ENCODE measurements at places on chromosomes 6 and 20.
A peak's percentile ranks its signal among the peaks of the same experiment; 100 is the strongest.

GRCh38 chr20:34033903-34034302 is 40.2 kb downstream of the RALY start:
- no peak for DNase-seq

GRCh38 chr6:109662192-109662591 is 28.8 kb downstream of the AK9 start:
- no peak for DNase-seq

GRCh38 chr6:114033606-114034005 is 62.7 kb upstream of the HDAC2 start:
- no peak for DNase-seq

- no peak for DNase-seq
Observed at GRCh38 chr6:162670345-162670744, 57.2 kb downstream of the PRKN start.

DNA sequence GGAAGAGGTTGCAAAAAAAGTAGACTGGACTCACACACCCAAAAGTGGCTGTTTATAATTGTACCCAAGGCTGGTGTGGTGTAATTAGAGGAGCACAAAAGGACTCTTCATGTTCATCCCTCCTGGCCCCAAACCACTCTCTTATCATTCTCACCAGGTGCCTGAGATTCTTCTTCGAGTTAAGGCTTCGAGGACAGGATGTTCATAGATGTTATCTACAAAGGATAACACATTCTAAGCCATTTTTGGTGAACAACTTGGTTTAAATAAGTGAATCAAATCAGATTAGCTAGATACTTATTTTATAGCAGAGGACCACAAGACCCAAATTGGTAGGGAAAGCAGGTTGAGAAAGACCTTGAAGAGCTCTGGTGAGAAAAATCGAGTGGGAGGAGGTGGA is 73.1 kb upstream of the SUPT3H start:
- DNase-seq: no peak

DNA sequence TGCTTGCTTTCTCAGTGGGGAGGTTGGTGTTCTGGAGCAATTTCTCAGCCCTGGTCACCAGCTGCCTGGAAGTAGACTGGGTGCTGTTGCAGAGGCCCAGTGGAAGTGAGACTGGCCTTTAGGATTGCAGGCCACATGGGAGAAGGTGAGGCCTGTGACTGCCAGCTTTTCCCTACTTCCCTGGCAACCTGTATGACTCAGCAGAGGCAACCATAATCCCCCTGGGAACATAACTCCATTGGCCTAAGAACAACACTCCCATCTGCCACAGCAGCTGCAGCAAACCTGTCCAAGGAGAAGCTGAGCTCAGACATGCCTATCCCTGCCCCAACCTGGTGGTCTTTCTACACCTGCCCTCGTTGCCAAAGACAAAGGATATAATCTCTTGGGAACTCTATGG is 473.5 kb upstream of the SPTLC3 start:
- DNase-seq: no peak

GRCh38 chr6:154995254-154996015 is at the start of gene TIAM2:
Gene TIAM2, plus strand, starts transcription at chr6:154995315. Its CDS starts 133,909 bp downstream, at chr6:155129224.
- peak; percentile 38 for DNase-seq

DNA sequence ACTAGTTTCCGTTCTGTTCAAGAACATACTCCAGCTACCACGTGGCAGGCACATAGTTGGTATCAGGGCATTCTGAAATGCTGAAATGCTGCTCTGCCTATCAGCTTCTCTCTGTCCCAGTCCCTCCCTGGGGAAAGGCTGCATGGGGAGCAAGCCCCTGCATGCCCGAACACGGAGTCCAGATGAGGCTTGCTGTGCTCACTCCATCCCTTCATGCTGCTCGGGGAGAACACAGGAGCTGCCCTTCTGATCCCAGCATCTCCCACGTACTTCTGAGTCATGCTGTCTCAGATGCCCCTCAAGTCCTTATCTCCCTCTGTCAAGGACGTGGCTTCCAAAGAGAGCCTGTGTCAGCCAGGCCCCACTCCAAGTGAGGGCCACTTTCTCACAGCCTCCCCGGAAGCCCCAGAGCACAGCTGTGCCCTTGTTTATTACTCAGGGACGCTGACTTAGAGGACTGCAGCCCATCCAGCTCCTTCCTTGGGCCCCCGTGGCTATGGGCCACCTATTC is 29.4 kb downstream of the THBS2 start:
- no peak for DNase-seq

DNA sequence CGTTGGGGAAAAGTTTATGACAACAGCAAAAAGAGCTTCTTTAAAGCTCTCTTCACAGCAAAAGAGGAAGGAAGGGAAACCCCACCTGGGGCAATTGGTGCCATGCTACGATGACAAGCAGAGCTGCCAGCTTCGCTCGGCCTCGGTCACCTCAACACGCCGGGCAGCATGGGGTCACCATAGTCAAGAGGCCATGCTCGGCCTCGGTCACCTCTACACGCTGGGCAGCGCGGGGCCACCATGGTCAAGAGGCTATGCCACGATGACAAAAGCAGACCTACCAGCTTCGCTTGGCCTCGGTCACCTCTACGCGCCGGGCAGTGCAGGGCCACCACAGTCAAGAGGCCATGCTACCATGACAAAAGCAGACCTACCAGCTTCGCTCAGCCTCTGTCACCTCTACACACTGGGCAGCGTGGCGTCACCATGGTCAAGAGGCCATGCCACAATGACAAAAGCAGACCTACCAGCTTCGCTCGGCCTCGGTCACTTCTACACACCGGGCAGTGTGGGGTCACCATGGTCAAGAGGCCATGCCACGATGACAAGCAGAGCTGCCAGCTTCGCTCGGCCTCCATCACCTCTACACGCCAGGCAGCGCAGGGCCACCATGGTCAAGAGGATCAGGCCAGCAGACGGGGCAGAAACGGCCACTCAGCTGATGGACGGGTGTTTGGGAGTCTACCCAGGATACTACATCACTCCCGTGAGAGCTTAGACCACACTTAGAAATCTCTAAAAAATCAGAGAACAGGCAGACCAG is 12.1 kb downstream of the APMAP start:
- no peak for DNase-seq

- no peak for DNase-seq
Observed at GRCh38 chr6:138815221-138815620, 19.3 kb downstream of the ECT2L start.

DNA sequence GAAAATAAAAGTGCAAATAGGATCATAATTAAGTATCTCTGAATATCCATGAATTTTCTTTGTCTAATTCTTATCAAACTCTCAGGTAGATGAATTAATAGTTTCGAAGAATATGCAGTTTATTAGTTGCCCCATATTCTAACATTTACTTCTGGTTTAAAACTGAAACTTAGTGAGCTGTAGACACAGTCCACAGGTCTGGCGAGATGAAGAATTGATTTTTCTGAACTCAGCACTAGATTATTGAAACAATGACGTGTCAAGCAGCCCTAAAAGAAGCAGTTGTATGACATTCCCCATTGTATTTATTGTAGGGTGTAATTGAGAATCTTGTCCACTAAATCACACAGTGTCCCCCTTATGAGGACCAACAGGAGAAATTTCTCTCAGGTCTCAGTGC is 407.1 kb downstream of the GRIK2 start:
- no peak for DNase-seq

- no peak for DNase-seq
Observed at GRCh38 chr6:19879663-19880062, 42.5 kb downstream of the ID4 start.

DNA sequence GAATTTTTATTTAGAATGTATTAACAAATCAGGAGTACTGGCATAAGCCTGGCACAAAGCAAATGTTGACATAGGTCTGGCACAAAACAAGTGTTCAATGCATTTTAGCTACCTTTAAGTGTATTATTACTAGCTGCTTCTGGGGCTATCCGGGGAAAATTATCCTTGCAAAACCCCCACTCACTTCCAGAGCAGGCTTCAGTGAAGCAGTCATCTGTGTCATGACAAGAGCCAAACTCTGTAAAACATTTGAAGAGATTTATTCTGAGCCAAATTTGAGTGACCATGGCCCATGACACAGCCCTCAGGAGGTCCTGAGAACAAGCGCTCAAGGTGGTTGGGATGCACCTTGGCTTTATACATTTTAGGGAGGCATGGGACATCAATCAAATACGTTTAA is 6.4 kb upstream of the TRIM38 start:
- no peak for DNase-seq

GRCh38 chr6:137362878-137363804 is 131.1 kb downstream of the OLIG3 start:
- DNase-seq: no peak

DNA sequence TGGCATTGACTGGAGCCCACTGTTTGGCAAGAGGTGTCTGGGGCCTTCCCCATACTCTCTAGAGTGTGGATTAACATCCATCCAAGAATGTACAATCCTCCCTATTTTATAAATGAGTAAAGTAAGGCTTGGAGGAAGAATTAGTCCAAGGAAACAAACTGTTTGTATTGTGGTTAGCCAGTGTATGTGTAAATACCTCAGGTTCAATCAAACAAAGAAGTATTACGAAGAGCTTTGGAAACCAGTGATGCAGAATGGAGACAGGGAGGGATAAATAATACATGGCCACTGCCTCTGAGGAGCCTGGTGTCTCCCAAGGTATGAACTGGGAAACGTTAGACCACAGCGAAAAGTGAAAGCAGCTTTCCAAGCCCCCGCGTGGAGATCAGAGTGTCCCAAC is 226.6 kb upstream of the RIN2 start:
- DNase-seq: no peak

GRCh38 chr20:1164871-1165270 is 19.9 kb downstream of the TMEM74B start:
- DNase-seq: no peak

- peak; percentile 86 for DNase-seq
Observed at GRCh38 chr6:35240838-35241801, 18.4 kb upstream of the ZNF76 start.

DNA sequence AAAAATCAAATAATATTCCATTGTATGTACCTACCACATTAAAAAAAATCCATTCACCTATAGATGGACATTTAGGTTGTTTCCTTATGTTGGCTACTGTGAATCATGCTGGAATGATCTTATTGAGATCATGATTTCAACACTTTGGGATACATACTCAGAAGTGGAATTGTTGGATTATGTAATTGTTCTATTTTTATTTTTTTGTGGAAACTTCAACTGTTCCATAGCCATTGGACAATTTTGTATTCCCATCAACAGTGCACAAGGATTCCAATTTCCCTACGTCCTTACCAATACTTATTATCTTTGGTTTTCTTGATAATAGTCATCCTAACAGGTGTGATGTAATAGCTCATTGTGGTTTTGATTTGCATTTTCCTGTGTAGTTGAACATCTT is 834.0 kb downstream of the MAFB start:
- no peak for DNase-seq

GRCh38 chr6:621931-622330 is 35.0 kb downstream of the HUS1B start:
- DNase-seq: no peak

- DNase-seq: peak; percentile 57
Observed at GRCh38 chr20:40680161-40680959, 8.7 kb downstream of the MAFB start.

DNA sequence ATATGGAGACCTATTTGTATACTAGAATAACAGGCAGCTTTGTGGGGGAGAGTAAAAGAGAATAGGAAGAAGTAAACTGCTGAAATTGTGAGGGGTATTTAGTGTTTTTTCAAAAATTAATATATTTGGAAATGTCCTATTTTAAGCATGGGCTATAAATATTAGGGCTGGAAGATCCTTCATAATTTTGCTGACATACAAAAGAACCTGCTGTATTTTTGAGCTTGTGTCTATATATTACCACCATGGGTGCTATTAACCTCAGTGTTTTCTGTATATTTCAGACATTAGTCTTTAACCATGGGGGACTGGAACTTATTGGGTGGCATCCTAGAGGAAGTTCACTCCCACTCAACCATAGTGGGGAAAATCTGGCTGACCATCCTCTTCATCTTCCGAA is at the start of gene GJA10:
Gene GJA10, plus strand, starts transcription at position 301 of the 400 bp plus-strand sequence. Its CDS starts 0 bp downstream, at position 301.
- no peak for DNase-seq

DNA sequence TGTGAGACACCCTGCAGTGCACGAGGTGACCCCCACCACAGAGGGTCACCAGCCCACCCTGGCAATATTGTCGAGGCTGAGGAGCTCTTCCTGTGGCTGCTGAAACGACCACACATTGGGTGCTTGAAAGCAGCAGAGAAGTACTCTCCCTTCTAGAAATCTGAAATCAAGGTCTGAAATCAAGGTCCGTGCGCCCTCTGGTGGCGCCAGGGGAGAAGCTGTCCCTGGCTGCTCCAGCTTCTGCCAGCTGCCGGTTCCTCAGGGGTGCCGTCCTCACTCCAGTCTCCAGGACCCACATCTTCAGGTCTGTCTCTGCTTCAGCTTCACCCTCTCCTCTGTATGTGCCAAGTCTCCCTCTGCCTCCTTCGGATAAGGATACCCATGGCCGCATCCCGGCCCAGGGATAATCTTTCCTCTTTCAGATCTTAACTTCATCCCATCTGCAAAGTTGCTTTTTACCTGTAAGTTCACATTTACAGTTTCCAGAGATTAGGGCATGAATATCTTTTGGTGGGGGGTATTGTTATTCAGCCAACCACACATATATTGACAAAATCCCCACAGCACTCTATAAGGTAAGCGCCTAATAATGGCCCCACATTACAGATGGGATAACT is 108.3 kb upstream of the PHACTR3 start:
- peak; percentile 78 for DNase-seq

- DNase-seq: no peak
Observed at GRCh38 chr6:52333840-52334200, 28.1 kb upstream of the PAQR8 start.

- no peak for DNase-seq
Observed at GRCh38 chr6:12813321-12813720, 96.8 kb downstream of the PHACTR1 start.

- DNase-seq: no peak
Observed at GRCh38 chr6:168937054-168937453, 316.6 kb downstream of the THBS2 start.

DNA sequence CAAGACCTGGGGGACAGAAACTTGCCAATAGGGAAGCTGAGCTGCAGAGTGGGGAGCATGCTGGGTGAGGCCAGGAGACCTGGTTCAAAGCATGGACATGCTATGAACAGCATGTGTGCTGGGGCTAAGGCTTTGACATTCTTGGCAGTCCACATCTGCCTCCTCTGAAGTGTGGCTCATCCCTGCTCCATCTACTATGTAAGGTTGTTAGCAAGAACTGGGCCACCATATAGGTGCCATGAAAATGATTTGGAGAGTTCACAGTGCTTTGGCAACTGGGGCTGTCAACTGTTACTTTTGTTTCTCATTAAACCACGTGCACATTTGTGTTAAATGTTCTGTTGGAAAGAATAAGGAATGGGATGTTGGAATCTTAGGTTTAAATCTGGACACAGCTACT is 311.1 kb downstream of the CDC5L start:
- no peak for DNase-seq

- no peak for DNase-seq
Observed at GRCh38 chr6:40442591-40442990, 144.6 kb downstream of the LRFN2 start.

GRCh38 chr20:51204794-51205193 is 181.9 kb upstream of the KCNG1 start:
- DNase-seq: no peak

DNA sequence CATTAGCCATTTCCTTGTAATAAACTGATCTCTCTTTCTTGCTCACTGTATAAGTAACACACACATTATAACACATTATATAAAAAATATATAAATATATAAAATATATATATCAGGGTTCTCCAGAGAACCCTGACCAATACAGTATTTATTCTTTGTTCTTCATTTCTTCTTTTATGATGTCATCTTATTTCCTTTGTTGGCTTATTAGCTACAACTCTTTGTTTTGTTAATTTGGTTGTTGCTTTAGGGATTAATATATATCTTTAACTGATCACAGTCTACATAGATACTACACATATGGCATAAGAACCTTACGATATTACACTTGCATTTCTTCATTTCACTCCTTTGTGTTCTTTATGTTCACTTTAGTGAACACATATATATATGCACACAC is 14.7 kb upstream of the OPN5 start:
- no peak for DNase-seq

All from GM10248 (cell line).